ENCODE measurements at places on chromosomes 4 and X. TPM values are rescaled to one million over a fixed set of nuclear protein-coding genes. Genes with fewer than 3 reads are reported as not detected.

KIT gene
- 20.1 TPM for polyA plus RNA-seq

MAGEB1 gene
- not detected for polyA plus RNA-seq

TAF9B gene
- polyA plus RNA-seq: 55.6 TPM

PRRG1 gene
- 21.8 TPM for polyA plus RNA-seq

NUP62CL gene
- polyA plus RNA-seq: 14.1 TPM

FATE1 gene
- polyA plus RNA-seq: not detected

RHOXF1 gene
- 3.0 TPM for polyA plus RNA-seq

VCX3A gene
- polyA plus RNA-seq: not detected

LINC00632 gene
- polyA plus RNA-seq: 9.9 TPM

CENPE gene
- polyA plus RNA-seq: 20.6 TPM

MAGEC1 gene
- polyA plus RNA-seq: not detected

AP1S2 gene
- polyA plus RNA-seq: 60.0 TPM

HTN3 gene
- not detected for polyA plus RNA-seq

IL3RA gene
- polyA plus RNA-seq: 17.6 TPM

PPARGC1A gene
- 32.8 TPM for polyA plus RNA-seq

GPM6B gene
- polyA plus RNA-seq: 21.5 TPM

ZAR1 gene
- not detected for polyA plus RNA-seq

TDO2 gene
- 3.1 TPM for polyA plus RNA-seq

NDNF gene
- 84.9 TPM for polyA plus RNA-seq

DNAAF6 gene
- polyA plus RNA-seq: 0.08 TPM

ARHGEF6 gene
- polyA plus RNA-seq: 13.8 TPM

CPZ gene
- polyA plus RNA-seq: 18.9 TPM

TMLHE gene
- polyA plus RNA-seq: 29.1 TPM

All from left kidney (tissue), 8 donors.